ENCODE measurements at places on chromosomes 1 and 21.
A peak's percentile ranks its signal among the peaks of the same experiment; 100 is the strongest.

DNA sequence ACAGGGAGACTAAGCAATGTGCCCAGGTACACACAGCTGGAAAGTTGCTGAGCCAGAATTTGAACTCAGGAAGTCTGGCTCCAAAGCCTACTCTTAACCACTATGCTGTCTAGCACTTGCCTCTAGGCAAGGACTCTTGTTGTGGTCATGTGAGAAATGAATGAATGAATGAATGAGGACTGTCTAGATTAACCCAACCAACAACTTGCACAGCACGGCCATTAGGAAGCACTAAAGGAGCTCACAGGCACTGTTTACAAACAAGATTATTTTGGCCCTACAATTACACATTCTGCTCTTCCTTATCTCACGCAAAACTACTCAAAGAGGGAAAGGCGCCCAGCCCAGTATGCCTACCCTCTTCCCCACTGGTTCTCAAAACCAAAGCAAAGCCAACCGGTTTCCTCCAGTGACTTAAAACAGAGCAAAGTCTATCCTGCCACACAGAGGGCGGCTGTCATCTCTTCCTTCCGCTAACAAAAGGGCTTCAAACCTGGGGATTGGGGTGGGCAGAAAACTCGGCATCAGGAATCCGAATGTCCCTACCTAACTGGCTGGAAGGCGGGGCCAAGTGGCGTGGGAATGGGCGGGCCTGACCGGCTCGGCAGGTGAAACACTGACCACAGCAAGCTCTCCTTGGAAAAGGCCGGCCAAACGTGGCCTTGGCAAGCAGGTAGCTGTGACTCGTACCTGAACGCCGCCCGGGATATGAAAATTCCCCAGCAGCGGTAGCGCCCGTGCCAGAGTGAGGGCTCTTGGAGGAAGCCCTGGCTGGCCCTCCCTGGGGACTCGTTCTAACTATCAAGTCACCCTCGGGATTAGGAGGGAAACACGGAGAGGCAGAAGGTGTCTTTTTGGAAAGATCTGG lies 948 bp downstream of the STK40 start:
- DNase-seq: peak; percentile 58

DNA sequence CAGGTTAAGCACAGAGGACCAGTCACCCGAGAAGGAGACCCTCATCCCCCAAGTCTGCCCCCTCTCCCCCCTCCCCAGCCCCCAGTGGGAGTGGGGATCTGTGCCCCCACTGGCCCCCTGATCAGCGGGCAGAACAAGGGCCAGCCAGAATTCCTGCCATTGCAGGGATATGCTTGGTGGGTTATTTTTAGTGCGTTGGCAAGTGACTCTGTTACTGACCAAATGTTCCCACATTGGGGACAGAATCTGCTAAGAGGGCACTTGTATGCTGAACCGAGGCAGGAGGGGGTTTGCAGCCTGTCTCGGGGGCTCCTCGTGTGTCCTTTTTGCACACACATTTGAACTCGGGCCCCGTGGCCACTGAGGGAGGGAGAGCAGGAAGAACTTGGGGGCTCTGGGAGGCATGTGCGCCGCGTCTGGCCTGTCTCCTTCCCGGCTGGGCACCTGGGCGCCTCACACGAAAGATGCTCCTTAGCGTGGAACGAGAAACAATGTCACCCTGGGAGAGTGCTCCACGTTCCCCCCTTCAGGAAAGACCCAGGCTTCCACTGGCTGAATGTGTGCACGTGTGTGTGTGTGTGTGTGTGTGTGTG lies 66.4 kb upstream of the CASZ1 start:
- no peak for DNase-seq

GRCh38 chr1:212309967-212310366 lies 24.8 kb downstream of the PPP2R5A start:
- DNase-seq: no peak

DNA sequence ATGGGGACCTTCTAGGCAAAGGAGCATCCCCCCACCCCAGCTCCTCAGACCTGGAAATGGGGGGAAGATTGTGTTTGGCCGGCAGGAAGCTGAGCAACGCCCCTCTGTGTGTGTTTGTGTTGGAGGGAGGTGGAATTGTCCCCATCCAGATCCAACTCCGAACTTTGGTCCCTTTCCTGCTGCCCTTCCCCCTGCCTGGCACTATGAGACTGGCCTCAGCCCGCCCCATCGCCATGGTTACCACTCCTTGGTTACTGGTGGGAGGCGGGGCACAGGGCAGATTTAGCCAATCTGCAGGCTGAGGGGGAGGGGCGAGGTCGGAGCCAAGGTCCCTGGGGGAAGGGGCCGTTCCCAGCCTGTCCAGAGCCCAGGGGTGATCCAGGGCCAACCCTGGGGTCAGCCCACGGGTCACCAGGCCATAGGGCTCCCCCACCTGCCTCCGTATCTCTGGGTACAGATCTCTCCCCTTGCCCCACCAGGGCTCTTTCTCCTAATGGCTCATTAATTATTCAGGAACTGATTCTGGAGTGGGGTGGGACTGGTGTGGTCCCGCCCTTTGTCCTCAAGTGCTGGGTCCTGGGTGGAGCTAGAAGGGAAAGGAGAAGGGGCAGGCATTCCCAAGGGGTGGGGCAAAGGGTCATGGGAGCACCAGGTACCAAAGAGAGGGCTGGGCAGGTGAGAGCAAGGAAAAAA lies 15.2 kb downstream of the PTPRF start:
- DNase-seq: no peak

DNA sequence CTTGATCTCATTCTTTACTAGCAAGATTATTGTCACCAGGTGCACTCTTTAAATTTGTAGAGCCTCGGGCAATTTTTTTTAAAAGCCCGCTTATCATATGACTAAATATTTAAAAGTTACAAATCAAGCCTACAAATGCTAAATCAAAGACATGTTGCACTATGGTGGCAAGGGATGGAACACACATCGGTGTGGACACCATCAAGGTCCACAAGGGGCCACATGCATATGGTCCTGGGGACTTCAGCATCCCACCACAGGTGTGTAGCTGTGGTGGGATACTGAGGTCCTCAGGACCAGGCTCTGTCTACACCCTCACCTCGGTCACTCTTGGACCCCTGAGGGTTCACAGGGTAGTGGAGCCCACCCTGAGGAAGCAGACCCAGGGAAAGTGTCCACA lies 45.8 kb downstream of the FAM78B start:
- DNase-seq: no peak

- no peak for DNase-seq
Measured at GRCh38 chr1:84117868-84118267, 26.2 kb upstream of the PRKACB start.

GRCh38 chr1:1479547-1480487 lies 8.3 kb downstream of the ATAD3B start:
- DNase-seq: no peak

DNA sequence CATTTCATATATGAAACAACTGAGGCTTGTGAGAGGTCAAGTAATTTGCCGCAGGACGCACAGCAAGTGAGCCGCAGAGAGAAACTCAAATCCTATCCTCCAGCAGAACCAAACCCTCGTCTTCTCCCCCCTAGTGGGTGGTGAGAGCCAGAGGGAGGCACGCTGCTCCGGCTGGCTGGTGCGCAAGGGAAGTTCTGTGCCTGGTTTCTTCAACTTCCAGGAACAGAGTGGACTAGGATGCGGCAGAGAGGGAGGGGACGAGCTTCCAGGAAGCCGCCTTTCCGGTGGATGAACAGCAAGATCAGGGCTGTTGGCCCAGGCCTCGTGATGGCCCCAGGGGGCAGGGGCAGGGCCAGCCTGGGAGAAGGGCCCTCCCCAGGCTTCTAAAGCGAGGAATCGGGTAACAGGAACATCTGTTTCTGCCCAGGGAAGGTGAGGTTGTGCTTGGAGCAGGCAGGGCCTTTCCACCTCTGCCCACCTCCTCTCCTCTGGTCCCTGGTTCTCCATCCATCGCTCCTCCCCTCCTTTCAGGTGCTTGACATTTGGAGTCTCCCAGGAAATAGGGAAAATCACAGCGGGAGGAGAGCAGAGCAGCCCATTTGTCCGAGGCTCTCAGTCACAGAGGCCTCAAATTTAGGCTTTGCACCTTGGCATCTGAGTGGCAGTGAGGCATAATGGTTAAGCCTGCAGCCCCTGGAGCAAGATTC lies 16.8 kb upstream of the PDIK1L start:
- DNase-seq: no peak

DNA sequence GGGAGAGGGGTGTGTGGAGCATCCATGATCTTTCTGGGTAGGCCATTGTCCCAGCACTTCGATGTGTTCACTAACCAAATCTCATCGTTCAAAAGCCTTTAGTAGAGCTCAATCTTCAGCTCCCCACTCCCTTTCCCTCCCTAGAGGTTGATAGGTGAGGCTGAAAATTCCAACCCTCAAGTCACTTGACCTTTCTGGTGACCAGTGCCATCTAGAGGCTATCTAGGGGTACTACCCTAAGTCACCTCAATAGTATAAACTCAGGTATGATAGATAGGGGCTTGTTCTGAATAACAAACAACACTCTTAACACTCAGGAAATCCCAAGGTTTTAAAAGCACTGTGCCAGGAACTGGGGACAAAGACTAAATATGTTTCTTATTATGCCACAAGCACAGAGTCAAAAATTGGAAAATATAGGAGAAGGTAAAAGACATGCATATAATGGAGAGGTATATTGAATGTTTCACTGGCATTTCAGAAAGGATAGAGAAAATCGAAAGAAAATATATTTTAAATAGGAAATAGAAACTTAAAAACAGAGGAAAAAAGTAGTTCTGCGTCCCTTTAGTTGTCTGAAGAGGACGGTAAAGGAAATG lies 42.9 kb upstream of the CD53 start:
- DNase-seq: peak; percentile 19

DNA sequence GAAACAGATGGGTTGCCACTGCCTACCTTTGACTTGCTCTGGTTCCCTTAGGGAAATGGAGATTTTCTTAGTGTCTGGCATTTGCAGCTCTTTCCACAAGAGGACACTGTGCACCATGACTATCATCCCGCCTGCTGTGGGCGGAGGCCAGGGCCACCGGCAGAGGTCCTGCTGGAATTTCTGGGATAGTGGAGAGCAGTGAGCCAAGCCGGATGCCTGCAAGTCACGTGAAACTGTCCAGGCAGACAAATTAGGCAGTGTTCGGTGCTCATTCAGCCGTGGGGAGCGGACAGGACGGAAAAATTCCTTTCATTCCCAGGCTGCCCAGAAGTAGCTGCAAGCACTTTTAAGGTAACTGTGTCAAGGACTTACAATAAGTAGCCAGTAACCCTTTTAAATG lies 43.4 kb downstream of the IGSF5 start:
- DNase-seq: no peak

DNA sequence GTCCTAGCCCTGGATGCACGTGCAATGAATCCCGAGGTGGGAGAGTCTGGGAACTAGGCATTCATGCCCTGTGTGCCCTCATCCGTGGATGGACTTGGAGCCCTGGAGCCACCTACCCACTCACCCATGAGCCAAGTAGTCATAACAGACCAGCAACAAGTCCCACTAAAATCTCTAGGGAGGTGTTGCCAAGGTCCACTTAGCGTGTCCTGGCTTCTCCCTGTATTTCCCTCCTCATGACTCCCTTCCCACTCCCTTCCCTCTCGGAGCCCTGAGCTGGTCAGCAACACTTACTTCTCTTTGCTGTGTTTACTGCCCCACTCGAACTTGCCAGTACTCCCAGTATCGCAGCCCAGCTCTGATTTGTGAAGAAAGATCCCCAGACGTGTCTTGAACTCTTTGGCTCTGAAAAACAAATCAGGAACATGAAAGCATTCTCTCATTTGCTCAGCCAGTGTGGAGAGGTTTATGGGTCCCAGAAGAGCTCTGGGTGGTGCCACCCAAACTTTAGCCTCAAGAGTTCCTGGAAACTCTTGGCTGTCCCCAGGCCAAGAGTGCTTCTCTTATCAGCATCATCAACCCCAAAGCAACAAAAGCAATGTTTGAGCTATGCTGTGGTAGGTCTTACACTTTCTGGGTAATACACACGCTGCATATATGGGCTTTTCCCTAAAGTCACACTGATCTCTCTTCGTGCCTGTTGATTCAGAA lies 1.1 kb downstream of the RGS16 start:
- no peak for DNase-seq

GRCh38 chr1:56531624-56532349 lies 47.6 kb downstream of the PLPP3 start:
- no peak for DNase-seq

- no peak for DNase-seq
Measured at GRCh38 chr21:43207868-43208267, 39.1 kb downstream of the CRYAA start.

GRCh38 chr1:174358344-174358743 lies 89.4 kb upstream of the GPR52 start:
- no peak for DNase-seq

GRCh38 chr1:113255720-113256347 lies 134.5 kb upstream of the MAGI3 start:
- DNase-seq: no peak

Measured in activated T-cell treated with anti-CD3 and anti-CD28 coated beads, Interleukin-2, amount 50 U/mL, for 48 hours (primary cell).